DMS79 treated with DMSO at 0.1 percent for 48 hours (cell line): ENCODE measurements at places on chromosomes 5 and 9.

GRCh38 chr9:68953771-68954170 lies 60.1 kb downstream of the PRKACG start:
- no peak for DNase-seq

- no peak for DNase-seq
Observed at GRCh38 chr5:72228960-72229359, 91.1 kb downstream of the MRPS27 start.

DNA sequence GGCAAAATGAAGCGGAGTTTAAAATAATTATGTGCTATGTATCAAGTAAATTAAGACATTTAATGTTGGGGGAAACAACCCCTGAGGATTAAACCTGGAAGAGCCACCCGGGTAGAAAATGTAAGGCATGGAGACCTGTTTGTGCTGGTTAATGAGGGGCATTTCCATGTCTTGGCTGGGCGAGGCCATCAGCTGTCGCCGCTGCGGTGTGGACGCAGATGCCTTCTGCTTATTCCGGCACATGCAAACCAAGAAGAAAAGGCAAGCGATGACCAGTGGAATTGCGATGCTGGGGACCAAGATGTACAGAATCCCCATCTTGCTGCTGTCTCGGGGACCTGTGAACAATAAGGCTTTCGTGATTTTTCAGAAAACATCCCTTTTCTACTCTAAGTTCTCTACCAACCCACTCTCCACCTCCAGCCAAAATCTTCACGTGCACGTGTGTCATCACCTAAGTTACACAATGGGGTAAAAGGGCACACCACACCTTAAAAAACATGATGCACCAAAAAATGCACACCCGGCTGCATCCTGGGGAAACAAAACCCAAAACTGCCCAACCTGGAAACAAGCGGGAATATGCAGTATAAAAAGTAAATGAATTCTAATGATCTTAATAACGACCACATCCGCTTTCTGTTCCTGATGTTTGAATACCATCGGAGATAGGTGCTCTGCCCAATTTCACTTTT lies 223.5 kb downstream of the ROR2 start:
- DNase-seq, result no peak

GRCh38 chr5:56161927-56162326 lies 71.2 kb downstream of the ANKRD55 start:
- no peak for DNase-seq

DNA sequence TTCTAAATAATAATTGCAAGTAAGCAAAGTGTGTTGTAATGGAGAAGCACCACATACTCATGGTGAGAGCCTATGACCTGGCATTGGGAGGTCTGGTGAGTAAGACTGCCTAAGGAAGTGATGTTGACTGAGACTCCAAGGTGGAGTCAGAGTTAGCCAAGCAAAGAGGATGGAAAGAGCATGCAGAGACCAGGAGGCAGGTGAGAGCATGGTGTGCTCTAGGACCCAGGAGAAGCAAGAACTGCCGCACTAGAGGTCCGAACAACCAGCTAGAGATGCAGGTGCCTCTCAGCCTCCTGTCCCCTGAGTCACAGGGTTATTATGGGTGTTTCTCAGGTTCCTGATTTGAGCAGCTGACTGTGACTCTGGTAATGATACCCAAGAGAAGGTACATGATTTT lies 27.3 kb downstream of the ANP32B start:
- no peak for DNase-seq

DNA sequence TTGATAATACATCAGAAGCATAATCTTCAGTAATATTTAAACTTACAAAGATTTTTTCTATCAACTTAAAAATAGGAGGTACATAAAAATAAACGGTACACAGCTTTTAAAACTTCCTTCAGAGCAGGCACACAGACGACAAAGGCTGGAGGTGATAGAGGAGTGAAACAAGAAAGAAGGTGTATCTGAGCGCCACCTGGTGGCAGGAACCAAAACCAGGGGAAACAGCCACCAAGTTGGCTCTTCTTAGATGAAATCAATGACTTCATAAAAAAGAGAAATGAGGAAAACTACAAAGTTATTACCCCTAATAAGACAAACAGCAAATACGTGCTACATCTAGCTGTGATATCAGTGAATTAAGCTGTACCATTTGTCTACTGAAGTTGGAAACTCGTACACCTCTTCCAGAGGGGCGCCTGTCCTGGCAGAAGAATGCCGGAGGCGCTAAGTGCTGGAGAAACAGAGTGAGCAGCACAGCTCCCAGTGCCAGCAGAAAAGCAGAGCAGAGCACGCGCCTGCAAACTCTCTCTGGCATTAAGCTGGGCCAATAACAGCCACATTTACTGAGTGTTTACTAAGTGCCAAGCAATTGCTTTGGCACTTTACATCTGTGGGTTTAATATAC lies 85.9 kb downstream of the SETX start:
- DNase-seq, result peak; percentile 76

DNA sequence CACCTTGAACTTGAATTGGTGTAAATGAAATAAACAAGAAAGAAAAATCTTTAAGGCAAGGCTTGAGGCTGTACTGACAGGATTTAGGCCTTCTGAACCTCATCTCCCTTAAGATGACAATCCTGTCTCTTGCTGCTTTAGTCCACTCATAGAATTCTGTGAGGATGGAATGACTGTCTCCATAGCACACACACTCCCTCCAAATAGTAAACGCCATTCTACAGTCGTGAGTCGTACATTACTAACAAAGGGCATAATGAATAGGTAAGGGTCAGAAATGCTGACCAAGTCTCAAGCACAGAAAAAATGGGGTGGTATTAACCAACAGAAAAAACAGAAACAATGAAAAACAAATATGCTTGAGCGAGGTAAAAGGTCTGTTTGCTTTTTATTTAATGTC lies 71.8 kb upstream of the SIMC1 start:
- DNase-seq, result no peak

- no peak for DNase-seq
Observed at GRCh38 chr5:80963521-80963895, 3.3 kb downstream of the RASGRF2 start.

DNA sequence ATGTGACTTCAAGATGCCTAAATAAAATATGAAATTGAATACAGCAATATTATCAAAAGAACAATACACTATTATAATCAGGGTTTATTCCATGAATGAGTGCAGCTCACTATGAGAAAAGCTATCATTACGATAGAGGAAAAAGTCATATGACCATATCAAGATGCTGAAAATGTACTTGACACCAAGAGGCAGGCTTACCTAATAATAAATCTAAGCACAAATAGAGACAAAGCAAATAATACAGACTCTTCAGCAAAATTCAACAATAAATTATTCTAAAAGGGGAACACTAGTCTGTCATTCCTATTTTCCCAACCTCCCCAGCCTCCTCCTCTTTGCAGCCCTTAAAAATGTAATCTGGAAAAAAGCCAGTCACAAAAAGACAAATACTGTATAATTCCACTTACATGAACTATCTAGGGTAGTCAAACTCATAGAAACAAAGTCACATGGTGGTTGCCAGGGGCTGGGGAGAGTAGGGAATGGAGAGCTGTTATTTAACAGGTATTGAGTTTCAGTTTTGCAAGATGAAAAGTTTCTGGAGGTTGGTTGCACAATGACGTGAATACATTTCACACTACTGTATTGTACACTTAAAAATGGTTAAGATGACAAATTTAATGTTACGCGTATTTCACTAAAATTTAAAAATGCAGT lies 148.4 kb downstream of the NFIB start:
- DNase-seq, result peak; percentile 93

GRCh38 chr9:125409217-125409636 lies 147.6 kb downstream of the GAPVD1 start:
- no peak for DNase-seq

GRCh38 chr5:133744960-133745308 lies 132.6 kb upstream of the FSTL4 start:
- DNase-seq, result no peak

DNA sequence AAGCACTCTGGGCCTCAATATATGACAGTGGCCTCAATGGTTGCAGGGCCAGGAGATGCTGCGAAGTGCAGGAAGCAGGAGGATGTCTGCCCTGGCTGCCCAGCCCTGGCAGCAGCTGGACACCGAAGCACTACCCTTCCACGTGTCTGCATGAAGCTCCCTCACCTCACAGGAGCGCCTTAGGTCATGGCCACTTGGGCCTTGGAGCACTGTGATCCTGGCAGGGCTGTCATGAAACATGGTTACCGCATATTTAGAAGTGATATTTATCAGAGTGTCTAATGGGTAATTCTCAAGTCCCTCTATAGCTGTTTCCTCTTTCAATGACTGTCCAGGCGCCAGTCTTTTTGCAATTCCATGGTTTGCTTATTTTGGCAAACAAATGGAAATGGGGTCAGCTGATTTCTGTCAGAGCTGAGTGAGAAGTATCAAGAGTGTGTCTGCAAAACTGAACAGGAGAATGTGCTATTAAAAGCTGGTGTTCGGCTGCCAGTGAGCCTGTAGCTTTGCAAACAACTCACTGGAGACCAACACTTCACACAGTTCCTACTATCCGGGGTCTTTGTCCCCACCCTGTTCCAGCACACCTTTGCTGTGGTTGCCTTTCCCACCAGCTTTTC lies 285.9 kb downstream of the KIF4B start:
- DNase-seq, result peak; percentile 91

DNA sequence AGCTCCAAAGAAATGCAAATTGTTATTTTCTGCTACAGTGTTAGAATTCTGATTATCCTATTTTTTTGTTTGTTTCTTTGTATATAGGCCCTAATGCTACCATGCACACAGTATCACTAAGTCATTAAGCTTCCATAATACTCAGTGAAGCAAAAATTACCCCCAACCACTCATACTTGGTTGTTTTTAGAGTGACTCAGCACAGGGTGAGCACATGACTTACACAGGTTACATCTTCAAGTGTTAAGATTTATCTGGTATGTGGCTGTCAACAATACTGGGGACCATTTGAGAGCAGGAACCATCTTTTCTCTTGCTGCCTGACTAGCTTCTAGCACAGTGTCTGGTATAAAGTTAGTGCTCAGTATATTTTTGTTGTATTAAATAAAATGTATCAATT lies 255.8 kb upstream of the SLC24A2 start:
- no peak for DNase-seq

- no peak for DNase-seq
Observed at GRCh38 chr5:62581836-62582597, 3.4 kb downstream of the LRRC70 start.

- no peak for DNase-seq
Observed at GRCh38 chr9:118786877-118787276, 582.4 kb downstream of the BRINP1 start.

DNA sequence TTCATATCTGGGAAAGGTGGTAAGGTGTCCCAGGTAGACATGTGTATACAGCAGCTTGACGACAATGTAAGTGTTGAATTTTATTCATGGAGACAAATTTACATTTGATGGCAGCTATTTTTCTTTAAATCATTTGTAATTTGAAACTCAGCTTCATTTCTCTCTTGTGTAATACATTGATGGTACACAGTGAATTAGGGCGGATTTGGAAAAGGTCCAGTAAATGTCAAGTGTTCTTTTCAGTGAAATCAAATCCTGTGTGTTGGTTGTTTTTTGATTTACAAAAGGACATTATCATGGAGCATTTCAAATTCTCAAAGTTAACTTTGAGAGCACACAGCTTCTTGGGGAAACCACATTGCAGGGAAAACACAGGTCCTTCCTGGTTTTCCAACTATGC lies 30.0 kb upstream of the PCSK1 start:
- DNase-seq, result peak; percentile 53

- peak; percentile 88 for DNase-seq
Observed at GRCh38 chr9:38687389-38687842, 32.5 kb downstream of the FAM240B start.

DNA sequence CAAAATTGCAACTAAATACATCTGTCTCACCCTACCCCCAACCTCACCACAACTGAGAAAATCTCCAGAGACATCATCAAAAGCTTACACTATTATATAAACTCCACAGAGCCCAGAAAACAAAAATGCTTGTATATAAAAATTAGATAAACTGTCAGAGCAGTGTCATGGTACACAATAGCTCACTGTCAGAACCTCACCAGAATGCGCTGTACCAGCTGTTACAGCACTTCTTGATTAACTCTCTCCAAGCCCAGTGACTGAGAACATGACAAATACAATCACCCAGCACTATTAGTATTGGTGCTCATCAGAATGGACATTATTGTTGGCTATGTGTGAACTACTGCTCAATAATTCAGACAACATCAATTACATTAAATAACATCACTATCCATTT lies 65.7 kb downstream of the ZDHHC21 start:
- DNase-seq, result no peak

- no peak for DNase-seq
Observed at GRCh38 chr5:82327941-82328340, 49.8 kb upstream of the RPS23 start.

- DNase-seq, result peak; percentile 86
Observed at GRCh38 chr9:100411472-100412283, 15.3 kb upstream of the MSANTD3 start.

DNA sequence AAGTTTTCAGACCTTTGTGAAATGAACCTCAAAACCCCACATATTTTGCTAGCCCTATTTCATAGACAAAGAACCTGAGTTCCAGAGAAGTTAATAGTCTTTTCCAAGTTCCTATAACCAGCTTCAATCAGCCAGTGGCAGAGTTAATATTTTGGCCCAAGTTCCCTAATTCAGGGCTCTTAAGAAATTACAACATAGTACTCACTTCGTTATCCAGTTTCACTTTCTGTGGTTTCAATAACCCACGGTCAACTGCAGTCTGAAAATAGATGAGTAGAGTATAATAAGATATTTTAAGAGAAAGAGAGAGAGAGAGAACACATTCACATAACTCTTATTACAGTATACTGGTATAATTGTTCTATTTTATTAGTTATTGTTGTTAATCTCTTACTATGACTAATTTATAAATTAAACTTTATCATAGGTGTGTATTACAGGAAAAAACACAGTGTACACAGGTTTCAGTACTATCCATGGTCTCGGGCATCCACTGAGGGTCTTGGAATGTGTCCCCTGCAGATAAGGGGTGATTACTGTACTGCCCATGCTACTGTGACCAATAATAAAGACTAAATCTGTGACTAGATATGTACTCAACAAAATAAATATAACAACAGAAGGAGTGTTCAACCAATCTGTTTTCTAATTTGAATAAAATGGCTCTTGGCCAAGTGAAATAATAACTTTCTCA lies 9.3 kb upstream of the MYOT start:
- DNase-seq, result no peak

DNA sequence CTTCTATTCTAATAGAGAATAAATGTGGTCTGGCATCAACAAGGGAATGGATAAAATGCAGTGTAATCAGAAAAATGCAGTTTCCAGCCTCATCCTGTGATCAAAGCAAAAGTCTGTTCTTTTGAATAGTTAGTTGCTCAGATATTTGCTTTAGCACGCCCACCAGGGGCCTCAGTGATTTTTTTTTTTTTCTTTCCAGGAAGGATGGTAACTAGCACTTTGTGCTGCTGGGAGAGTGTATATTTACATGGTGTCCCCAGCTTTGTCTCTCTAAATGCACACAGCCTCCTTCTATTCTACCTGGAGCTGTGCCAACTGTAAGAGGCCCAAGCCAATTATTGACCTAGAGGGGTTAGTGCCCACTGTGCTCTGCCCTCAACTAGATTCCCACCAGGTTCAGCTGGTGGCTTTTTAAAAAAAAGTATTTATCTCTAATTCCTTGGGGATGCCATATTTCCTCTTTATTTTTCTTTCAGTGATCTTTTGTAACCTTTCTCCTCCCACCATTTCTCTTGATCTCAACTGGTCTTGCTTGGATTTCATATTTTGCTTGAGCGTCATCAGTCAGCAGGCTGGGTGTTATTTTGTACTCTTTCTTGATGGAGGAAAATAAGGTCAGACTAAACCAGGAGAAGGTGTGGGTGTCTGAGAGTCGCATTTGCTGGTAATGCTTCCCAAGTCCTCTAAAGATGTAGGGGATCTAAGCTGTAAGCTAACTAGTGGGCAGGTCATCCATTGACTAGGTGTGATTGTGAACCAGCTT lies 193.0 kb upstream of the C9orf72 start:
- DNase-seq, result no peak
